Mesothelial cell of epicardium (in vitro differentiated cells): ENCODE measurements at places on chromosomes 7 and 10.

- H3K27me3 ChIP-seq: no peaks in the 10 kb centered on the region
- peaks cover 56% of the 10 kb centered on the region for H3K4me1 ChIP-seq
- H3K27ac ChIP-seq: peak overlapping the region; percentile 35
- no peak for DNase-seq
- no peaks in the 10 kb centered on the region for H3K36me3 ChIP-seq
Measured at GRCh38 chr10:114718374-114718773, 60.3 kb upstream of the ABLIM1 start.

DNA sequence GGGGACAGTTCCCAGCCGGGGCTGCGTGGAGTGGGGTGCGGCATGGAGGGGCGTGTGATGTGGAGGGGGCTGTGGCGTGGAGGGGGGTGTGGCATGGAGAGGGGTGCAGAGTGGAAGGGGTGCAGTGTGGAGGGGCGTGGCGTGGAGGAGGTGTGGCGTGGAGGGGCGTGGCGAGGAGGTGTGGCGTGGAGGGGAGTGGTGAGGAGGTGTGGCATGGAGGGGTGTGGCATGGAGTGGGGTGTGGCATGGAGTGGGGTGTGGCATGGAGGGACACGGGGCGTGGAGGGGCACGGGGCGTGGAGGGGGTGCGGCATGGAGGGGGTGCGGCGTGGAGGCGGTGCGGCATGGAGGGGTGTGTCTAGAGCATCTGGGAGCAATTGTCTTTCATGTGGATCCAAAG lies 33.6 kb downstream of the NKX6-2 start:
- no peaks in the 10 kb centered on the region for H3K4me1 ChIP-seq
- H3K27me3 ChIP-seq: no peaks in the 10 kb centered on the region
- H3K27ac ChIP-seq: no peak overlapping the region
- DNase-seq: no peak

DNA sequence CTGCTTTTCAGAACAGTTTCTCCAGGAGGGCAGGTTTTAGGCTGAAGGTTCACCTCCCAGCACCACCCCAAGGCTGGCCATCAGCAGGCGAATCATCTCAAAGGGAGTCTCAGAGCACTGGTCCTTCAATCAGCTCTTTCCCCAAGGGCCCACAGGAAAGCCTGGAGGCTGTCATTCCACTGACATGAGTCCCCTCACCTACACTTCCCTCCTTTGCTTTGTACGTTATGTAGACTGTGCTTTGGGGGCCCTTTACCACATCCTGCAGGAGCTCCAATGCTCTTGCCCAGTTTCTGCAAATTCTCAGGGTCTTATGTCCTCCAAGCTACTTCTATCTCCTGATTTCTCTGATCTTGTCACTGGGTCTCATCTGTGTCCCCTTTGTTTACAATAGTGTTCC lies 15.4 kb downstream of the WDFY4 start:
- no peak overlapping the region for H3K27ac ChIP-seq
- no peak for DNase-seq
- H3K36me3 ChIP-seq: no peaks in the 10 kb centered on the region
- peaks cover 53% of the 10 kb centered on the region for H3K27me3 ChIP-seq
- no peak overlapping the region for H3K4me3 ChIP-seq

DNA sequence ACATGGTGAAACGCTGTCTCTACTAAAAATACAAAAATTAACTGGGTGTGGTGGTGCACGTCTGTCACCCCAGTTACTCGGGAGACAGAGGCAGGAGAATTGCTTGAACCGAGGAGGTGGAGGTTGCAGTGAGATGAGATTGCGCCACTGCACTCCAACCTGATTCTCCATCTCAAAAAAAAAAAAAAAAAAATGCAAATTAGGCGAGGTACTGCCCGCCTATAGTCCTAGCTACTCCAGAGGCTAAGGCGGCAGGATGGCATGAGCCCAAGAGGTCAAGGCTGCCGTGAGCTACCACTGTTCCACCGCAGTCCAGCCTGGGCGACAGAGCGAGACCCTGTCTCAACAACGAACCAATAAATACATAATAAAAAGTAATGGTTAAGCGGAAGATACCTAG lies 1.1 kb upstream of the EIF4H start:
- H3K27ac ChIP-seq: peak overlapping the region; percentile 93
- no peaks in the 10 kb centered on the region for H3K27me3 ChIP-seq
- H3K36me3 ChIP-seq: no peaks in the 10 kb centered on the region
- H3K4me1 ChIP-seq: peaks cover 39% of the 10 kb centered on the region

- peaks cover 2% of the 10 kb centered on the region for H3K4me1 ChIP-seq
- no peaks in the 10 kb centered on the region for H3K36me3 ChIP-seq
- H3K27ac ChIP-seq: no peak overlapping the region
- DNase-seq: no peak
- peaks cover 24% of the 10 kb centered on the region for H3K27me3 ChIP-seq
Measured at GRCh38 chr7:31805209-31805818, 118.3 kb downstream of the PPP1R17 start.

DNA sequence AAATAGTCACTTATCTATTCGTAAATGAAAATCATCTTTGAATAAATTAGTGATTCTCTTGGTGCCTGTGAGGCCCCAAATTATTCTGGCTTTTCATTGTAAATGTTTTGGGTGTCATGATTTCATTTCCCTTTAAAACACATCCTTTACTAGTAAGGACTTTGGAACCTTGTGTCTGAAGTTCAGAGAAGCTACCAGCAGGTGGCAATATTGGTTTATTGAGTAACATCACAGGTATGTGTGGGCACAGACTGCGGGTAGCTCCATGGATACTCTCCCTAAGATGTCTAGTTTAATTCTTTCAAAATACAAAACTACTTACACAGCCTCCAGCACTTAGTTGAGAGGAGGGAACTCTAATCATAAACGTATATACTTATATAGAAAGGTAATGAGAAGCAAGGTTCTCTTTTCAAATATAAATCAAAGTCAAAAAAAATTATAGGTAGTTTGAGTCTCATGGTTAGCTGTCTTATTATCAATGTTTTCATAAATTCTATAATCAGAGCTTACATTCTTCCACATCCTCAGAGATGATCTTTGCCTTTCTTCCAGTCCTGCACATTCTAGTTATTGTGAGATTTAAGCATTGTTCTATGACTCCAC lies 449.6 kb downstream of the GRM8 start:
- no peaks in the 10 kb centered on the region for H3K36me3 ChIP-seq
- DNase-seq: no peak
- H3K4me1 ChIP-seq: peaks cover 4% of the 10 kb centered on the region
- H3K27me3 ChIP-seq: peaks cover 33% of the 10 kb centered on the region
- H3K4me3 ChIP-seq: no peak overlapping the region

- no peaks in the 10 kb centered on the region for H3K36me3 ChIP-seq
- H3K27ac ChIP-seq: peak overlapping the region; percentile 97
- H3K4me1 ChIP-seq: peaks cover 52% of the 10 kb centered on the region
- peaks cover 5% of the 10 kb centered on the region for H3K27me3 ChIP-seq
Measured at GRCh38 chr10:14010101-14010558, 320.6 kb downstream of the FRMD4A start.

GRCh38 chr10:117364110-117364960 lies 10.9 kb downstream of the PDZD8 start:
- H3K4me1 ChIP-seq: peaks cover 29% of the 10 kb centered on the region
- H3K27me3 ChIP-seq: no peaks in the 10 kb centered on the region
- no peak overlapping the region for H3K4me3 ChIP-seq
- H3K36me3 ChIP-seq: no peaks in the 10 kb centered on the region
- H3K27ac ChIP-seq: no peak overlapping the region
- DNase-seq: no peak

DNA sequence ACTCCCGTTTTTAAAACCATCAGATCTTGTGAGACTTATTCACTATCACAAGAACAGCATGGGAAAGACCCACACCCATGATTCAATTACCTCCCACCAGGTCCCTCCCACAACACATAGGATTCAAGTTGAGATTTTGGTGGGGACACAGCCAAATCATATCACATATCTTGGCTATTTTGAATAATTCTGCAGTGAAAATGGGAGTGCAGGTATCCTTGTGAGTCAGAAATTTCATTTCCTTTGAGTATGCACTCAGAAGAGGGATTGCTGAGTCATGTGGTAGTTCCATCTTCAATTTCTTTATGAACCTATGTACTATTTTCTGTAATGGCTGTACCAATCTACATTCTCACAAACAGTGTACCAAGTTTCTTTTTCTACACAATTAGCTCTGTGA lies 125.8 kb downstream of the ANKRD7 start:
- no peak overlapping the region for H3K27ac ChIP-seq
- H3K36me3 ChIP-seq: peaks cover 3% of the 10 kb centered on the region
- DNase-seq: no peak
- H3K4me3 ChIP-seq: no peak overlapping the region

DNA sequence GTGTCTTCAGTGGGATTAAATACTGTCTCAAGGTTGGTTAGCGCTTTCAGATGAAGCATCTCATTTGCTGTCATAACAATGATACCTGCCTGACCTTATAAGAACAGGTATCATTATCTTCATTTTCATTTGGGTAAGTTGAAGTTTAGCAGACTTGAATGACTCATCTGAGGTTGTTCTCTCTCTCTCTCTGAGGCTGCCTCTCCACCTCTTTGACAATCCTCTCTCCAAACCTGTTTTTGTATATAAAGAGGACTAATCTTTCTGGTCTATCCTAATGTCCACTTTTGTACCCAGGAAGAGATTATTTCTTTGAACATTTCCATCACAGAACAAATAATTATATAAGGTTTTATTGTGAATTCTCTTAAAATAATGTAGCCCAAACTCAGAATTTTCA lies 291.4 kb downstream of the KLF6 start:
- DNase-seq: no peak
- peaks cover 6% of the 10 kb centered on the region for H3K27me3 ChIP-seq
- no peak overlapping the region for H3K4me3 ChIP-seq

GRCh38 chr7:30927559-30927958 lies 15.9 kb downstream of the AQP1 start:
- no peak for DNase-seq
- no peak overlapping the region for H3K27ac ChIP-seq
- H3K27me3 ChIP-seq: no peaks in the 10 kb centered on the region
- no peak overlapping the region for H3K4me3 ChIP-seq
- no peaks in the 10 kb centered on the region for H3K36me3 ChIP-seq
- peaks cover 23% of the 10 kb centered on the region for H3K4me1 ChIP-seq

- peaks cover 73% of the 10 kb centered on the region for H3K4me1 ChIP-seq
- H3K4me3 ChIP-seq: no peak overlapping the region
- no peaks in the 10 kb centered on the region for H3K27me3 ChIP-seq
- H3K36me3 ChIP-seq: no peaks in the 10 kb centered on the region
- H3K27ac ChIP-seq: no peak overlapping the region
Measured at GRCh38 chr7:55104712-55105433, 86.1 kb downstream of the EGFR start.

DNA sequence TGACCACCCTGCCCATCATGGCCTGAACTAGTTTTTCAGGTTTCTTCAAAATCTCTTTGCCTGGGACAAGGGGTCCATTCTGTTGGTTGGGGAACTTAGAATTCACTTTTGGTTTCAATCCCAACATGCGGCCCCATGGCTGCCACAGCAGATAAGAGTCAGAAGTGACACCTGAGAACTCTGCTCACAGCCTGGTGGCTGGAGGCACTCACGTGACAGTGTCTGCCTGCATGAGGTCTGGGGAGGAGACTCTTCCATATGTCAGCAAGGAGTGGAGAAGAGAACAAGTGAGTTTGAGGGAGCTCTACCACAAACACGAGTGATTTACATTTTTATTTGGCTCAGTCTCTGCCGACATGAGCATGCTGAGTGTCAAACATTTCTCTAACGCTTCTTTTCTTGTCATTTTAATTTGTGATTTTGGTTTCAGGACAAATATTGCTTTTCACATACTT lies 370.4 kb downstream of the TNS3 start:
- H3K4me3 ChIP-seq: no peak overlapping the region
- peak overlapping the region; percentile 52 for H3K27ac ChIP-seq
- H3K27me3 ChIP-seq: no peaks in the 10 kb centered on the region
- H3K36me3 ChIP-seq: no peaks in the 10 kb centered on the region
- DNase-seq: no peak

DNA sequence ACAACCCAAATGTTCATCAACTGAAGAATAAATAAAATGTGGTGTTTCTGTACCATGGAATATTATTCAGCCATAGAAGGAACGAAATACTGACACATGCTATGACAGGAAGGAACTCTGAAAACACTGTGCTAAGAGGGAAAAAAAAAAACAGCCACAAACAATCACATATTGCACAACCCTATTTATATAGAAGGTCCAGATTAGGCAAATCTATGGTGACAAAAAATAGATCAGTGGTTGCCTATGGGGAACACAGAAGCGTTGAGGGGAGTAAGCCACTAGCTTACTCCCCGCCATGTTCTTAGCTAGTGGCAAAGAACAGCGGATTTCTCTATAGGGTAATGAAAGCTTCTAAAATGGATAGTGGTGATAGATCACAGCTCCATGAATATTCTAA lies 198.4 kb downstream of the TPST1 start:
- H3K4me3 ChIP-seq: no peak overlapping the region
- H3K4me1 ChIP-seq: no peaks in the 10 kb centered on the region
- H3K36me3 ChIP-seq: peaks cover 33% of the 10 kb centered on the region
- H3K27me3 ChIP-seq: no peaks in the 10 kb centered on the region
- no peak for DNase-seq
